ENCODE measurements at places on chromosomes 1 and 21. TPM values are rescaled to one million over a fixed set of nuclear protein-coding genes. Genes with fewer than 3 reads are reported as not detected.

KDF1 gene
- total RNA-seq = 20.4 TPM

CACHD1 gene
- total RNA-seq = 1.3 TPM

OLFM3 gene
- total RNA-seq = 2.6 TPM

CLCNKA gene
- 1.3 TPM for total RNA-seq

GSTM5 gene
- 4.8 TPM for total RNA-seq

PLA2G2C gene
- 0.55 TPM for total RNA-seq

RGS16 gene
- 1.3 TPM for total RNA-seq

C1QC gene
- 44.3 TPM for total RNA-seq

CD247 gene
- total RNA-seq = 4.6 TPM

KCNT2 gene
- total RNA-seq = 0.49 TPM

OR2L2 gene
- total RNA-seq = 0.07 TPM

S100A1 gene
- 2.4 TPM for total RNA-seq

GRCh38 chr1:16076865-16077238 lies 3.4 kb upstream of the FAM131C start:
- no peak for DNase-seq

DNA sequence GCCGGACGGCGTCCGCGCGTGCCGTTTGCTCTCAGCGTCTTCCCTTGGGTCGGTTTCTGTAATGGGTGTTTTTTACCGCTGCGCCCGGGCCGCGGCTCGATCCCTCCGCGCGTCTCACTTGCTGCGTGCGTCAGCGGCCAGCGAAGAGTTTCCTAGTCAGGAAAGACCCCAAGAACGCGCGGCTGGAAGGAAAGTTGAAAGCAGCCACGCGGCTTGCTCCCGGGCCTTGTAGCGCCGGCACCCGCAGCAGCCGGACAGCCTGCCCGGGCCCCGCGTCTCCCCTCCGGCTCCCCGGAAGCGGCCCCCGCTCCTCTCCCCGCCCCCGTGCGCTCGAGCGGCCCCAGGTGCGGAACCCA lies 159.8 kb downstream of the RUNX1 start:
- DNase-seq = peak; percentile 63

DNA sequence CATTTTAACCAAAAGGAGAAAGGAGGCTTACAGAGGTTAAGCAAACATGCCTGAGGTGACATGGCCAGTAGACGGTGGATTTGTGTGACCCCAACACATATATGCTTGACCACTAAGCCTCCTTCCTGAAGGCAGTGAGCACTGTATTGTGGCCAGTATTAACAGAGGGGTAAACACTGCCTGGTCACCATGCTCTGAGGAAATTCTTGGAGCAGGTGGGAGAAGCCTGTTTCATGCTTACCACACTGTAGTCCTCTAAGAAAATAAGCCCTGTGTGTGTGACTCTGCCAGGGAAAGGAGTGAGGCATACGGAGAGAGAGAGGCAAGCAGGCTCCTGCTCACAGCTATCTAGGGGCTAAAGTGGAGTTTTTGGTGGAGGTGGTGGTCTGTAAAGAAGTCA lies 102.7 kb downstream of the KCND3 start:
- no peak for DNase-seq

- DNase-seq = no peak
Measured at GRCh38 chr1:202172015-202172355, 11.6 kb upstream of the PTPN7 start.

DNA sequence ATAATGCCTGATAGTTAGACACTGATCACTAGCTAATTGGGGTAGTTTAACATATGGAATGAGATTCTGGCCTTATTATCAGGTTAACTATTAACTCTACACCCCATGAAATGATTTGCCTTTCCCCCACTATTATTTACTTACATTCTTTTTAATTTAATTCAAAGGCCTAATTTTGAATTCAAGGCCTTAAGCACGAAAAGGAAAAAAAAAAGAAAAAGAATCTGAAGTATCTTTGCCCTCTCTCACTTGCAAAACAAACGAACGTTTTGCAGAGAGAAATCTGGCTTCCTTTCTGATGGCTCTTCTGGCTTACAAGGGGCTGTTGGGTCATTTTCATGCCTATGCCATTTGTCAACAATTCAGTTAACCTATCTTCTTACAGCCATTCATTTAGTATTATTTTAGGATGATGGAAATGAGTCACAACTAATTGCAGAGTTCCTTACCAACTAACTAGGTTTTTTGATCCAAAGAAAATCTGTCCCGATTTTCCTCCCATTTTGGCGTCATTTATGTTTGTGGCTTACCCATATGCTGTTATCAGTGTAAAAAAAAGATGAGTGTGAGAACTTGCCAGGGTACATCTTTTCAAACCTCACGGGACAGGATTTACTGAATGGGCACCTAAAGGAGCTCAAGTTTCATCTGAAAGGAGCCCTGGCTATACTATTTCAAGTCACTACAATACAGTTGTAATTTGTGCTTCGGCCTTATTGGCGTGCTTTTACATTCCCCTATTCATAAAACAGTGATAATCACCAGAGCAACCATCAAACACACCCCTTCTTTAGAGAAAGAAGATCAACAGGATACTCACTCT lies 1.9 kb upstream of the ERRFI1 start:
- no peak for DNase-seq

DNA sequence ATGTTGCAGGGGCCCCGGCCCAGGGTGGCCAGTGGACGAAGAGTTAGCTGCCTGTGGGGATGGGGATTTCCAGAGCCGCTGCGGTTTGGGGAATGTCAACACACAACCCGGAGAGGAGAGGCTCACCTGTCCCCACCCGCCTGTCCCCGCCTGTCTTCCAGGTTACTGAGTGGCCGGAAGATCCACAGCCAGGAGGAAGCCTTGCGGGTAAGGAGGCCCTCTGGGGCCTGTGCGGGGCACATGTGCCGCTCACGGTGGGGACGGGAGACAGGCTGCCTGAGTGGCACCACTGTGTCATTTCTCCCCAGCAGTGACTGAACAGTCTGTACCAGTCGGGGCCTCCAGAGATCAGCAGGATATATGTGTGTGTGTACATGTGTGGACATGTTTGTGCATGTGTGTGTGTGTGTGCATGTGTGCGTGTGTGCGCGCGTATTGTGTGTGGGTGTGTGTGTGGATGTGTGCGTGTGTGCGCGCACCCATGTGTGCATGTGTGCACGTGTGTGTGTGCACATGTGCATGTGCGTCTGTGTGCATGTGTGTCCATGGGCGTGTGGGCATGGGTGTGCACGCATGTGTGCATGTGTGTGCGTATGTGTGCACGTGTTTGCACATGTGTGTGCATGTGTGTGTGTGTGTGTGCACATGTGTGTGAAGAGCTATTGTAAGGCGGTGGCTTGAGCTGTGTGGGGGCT lies 25.6 kb downstream of the CSTB start:
- no peak for DNase-seq

DNA sequence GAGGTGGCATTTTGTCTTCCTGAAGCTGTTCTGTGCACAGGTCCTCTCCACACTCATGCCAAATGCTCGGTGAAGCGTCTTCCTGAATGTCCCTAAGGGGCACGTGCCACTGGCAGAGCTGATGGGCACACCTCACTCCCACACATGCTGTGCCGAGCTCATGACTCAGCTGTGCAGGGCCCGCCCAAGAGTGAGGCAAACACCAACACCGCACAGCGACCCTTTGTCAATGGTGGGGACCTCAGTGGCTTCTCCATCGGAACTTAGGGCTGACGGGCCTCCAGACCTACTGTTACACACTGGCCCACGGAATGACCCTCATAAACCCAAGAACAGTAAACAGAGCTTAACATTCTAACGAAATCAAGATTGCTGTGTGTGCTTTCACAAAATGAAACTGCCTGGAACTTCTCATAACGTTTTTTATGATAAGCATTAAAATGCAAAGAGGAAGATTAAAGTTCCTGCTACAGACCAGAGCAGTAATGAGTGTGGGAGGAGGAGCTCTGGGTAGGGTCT lies 89.3 kb downstream of the SIM2 start:
- DNase-seq = peak; percentile 84

- DNase-seq = peak; percentile 47
Measured at GRCh38 chr1:111515291-111516004, 12.0 kb upstream of the ADORA3 start.

GRCh38 chr1:66599899-66600737 lies 66.2 kb downstream of the SGIP1 start:
- no peak for DNase-seq

DNA sequence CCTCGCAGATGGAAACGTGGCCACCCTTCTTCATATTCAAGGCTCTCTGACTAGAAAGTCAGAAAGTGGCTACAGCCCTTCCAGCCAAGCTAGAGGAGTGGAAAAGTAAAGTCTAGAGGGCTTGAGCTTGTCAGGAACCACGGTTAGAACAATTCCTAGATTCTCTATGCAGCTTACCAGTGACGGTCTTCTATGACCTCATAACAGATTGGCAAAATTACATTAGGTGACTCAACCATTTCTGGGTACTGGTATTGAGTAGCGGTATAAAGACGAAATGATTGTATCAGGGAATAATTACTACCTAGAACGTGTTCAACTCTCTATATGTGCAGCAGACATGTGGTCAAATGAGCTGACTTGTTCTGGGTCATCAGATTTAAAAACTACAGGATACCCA lies 155.0 kb upstream of the RUNX1 start:
- no peak for DNase-seq

DNA sequence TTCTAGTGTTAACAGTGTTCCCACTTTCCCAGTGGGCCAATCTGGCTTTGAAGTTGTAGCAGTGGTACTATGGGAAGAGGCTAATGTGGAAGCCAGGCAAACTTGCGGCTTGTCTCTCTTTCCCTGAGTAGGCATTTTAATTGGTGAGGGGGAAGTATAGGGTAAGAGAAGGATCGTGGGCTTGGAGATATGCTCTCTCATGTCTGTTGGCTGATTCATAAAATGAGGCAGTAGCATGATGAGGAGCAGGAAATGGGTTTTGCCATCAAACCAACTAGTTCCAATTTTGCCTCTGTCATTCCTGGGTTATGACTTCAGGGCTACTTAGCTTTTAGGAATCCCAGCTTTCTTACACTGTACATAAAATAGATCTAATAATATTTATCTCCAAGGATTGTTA lies 12.1 kb downstream of the C8A start:
- no peak for DNase-seq

- no peak for DNase-seq
Measured at GRCh38 chr1:243416495-243416894, 160.7 kb downstream of the SDCCAG8 start.

GRCh38 chr1:238233966-238234365 lies 343.2 kb upstream of the ZP4 start:
- no peak for DNase-seq

GRCh38 chr1:248842781-248843331 lies 4.8 kb downstream of the ZNF672 start:
- DNase-seq = no peak

DNA sequence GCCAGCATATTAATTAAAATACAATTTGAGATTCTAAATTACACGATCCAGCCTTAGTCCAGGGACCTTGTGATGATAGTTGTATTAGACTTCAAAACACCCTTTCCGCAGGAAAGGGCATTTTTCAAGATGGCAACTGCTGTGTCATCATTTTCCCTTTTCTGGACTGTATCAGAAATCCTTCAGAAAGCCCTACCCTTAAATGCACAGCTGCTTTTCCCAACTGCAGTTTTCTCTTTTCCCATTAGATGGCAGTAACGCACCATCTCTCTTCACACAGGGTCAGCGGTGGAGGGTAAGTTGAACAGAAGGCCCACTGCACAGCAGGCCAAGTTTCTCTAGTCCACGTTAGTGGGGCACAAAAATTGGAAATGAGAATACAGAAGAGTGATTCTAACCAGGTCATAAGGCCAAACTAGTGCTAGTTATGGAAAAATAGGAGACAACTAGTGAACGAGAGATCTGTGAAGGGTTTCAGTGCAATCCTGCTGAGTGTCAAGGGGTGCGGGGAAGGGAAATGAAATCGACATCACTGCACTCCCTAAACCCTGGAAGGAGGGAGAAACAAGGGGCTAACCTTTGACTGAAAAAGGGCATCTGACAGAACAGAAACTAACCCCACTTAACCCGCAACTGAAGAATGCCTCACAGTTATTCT lies 22.1 kb upstream of the TDRD10 start:
- peak; percentile 88 for DNase-seq

DNA sequence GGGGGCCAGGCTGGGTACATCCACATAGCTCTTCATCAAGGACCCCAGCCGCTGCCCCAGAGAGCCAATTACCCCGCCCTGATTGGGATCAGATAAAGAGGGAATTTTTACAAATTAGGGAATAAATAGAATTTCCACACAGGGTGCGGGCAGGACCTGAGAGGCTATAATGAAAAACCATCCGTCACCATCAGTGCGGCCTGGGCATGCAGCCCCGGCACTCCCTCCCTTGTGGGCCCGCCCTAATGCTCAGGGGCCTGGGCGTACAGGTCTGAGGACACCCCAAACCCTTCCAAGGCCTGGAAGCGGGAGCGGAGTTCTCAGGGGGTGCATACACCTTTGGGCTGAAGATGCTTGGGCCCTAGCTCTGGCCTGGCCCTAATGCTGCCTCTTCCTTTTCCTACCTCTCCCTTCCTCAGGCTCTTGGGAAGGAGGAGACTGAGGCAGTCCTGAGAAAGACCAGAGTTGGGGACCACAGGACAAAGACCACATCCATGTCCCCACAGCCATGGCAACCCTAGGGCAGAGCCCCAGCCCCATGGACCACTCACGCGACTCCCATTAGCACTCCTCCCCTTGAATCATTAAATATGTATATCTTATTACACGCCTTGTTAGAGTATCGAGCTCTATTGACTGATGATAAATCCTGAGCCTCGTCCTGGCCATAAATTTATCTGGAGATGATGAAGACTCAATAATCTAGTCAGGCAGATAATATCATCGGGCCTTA lies 16.3 kb downstream of the DMAP1 start:
- DNase-seq = no peak

- DNase-seq = no peak
Measured at GRCh38 chr1:159184201-159184600, 12.8 kb downstream of the CADM3 start.
